ENCODE measurements at places on chromosomes 13 and 19.

- no peak for DNase-seq
These were observed 501.3 kb upstream of the ARGLU1 start for GRCh38 chr13:107069108-107069776.

- DNase-seq = no peak
These were observed 11.2 kb downstream of the HAS1 start for GRCh38 chr19:51712461-51713081.

- DNase-seq = no peak
These were observed 10.4 kb downstream of the CPT1C start for GRCh38 chr19:49701271-49701786.

DNA sequence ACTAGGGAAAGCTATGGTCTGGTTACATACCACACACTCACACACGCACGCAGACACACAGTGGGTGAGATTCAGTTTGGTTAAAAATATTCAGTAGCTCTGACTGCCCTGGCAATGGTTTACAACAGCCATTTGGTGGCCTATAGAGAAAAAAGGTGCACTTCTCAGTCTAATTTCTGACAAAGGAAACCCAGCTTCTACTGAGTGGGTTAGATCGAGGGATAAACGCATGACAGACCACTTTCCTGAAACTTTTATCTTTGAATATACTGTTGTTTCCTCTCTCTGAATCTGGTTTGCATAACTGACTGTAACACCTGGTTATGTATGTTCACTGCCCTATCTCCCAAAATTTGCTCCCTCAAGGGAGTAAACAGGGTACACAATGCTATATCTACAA lies 2.5 kb downstream of the LIG4 start:
- DNase-seq = no peak

DNA sequence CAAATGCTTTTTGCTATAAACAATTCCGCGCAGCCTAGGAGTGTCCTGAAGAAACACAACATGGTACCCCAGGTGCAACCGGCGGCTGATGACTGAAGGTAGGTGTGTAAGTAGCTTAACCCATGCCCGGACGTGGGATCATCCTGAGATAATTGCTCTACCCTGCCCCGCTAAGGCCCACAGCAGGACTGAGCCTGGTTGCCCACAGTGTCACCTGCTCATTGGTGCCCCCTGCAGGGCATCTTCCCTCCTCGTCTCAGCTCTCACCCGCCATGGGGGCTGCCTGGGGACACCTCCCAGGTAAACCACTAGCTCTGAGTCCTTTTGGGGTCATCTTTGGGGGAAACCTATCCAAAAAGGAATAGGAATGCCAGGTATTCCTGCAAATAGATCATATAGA lies 22.3 kb downstream of the TMEM161A start:
- no peak for DNase-seq

GRCh38 chr13:33800646-33801186 lies 17.2 kb upstream of the RFC3 start:
- DNase-seq = no peak

GRCh38 chr13:32588736-32589135 lies 2.5 kb downstream of the PDS5B start:
- no peak for DNase-seq

DNA sequence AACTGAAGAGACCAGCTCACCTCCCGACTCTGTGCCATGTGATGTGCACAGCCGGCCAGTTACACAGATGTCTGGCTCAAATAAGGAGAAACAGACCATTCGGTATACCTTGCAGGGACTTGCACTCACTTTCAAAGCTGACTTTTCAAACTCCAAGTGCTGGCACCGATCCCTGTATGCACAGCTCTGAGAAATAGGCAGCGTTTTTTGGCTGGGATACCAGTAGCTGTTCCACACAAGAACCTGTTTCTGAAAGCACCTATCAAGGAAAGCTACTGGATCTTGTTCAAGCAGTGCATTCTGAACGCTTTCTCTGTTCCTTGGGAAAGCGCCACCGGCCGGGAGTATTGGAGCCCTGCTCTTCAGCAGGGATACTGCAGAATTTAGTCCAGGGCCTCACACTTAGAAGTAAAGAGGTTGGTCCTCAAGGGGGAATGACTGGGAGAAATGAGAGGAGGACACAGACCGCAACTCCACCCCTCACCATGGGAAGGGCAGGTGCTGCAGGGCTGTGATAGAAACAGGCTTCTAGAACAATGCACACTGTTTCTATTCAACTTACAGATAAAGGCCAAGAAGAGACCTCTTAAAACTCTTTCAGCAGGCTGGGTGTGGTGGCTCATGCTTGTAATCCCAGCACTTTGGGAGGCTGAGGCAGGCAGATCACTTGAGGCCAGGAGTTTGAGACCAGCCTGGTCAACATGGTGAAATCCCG lies 53.6 kb upstream of the PABPC3 start:
- DNase-seq = no peak

GRCh38 chr19:27776020-27776419 lies 1436.9 kb downstream of the UQCRFS1 start:
- no peak for DNase-seq
